ENCODE measurements at places on chromosomes 16 and 17. TPM values are rescaled to one million over a fixed set of nuclear protein-coding genes. Genes with fewer than 3 reads are reported as not detected.

The KCNJ12 gene
- 0.14 TPM for total RNA-seq

The KRTAP1-1 gene
- not detected for total RNA-seq

The PRR29 gene
- total RNA-seq: 0.27 TPM

The CDH3 gene
- not detected for total RNA-seq

The C16orf96 gene
- total RNA-seq: not detected

The ABCC11 gene
- not detected for total RNA-seq

All from H4 (cell line).